Hypothalamus (tissue), 51 donors: ENCODE measurements at places on chromosomes 3 and 15.

DNA sequence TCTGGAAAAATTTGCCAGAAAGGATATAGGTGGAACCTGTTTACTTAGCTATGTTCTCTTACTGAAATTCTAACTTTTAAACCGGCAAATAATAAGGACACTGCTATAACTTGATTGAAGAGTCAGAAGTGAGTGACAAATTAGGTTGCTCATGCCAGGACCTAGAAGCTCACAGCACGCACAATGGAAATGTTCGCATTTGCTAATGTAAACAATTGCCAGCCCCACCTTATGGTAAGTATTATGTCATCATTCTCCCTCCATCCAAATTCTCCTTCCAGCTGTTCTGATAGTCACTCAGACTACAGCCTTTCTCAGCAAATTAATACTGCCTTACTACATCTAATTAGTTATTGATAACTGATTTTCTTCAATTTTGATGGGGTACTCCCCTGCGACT, 4.8 kb upstream of the STXBP5L start:
- DNase-seq: no peak

- DNase-seq: peak; percentile 16
These were observed 16.7 kb upstream of the WNT7A start for GRCh38 chr3:13896473-13897154.

DNA sequence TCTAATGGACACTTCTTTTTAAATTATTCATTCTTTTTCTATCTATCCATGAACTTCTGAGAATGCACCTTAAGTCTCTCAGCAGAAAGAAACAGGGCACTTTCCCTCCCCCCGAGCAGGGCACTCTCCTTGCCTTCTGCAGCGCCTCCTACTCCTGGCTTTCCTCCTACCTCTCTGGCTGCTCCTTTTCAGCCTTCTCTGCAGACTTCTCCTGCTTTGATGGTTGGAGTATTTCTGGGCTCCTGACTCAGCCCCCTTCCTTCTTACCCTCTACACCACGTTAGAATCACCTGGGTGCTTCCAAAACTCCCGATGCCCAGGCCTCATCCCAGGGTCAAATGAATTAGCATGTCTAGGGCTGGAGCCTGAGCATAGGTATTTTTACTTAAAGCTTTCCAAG, 3.4 kb downstream of the SCN5A start:
- no peak for DNase-seq

- no peak for DNase-seq
These were observed 165.4 kb downstream of the CFAP20DC start for GRCh38 chr3:58884453-58884852.

DNA sequence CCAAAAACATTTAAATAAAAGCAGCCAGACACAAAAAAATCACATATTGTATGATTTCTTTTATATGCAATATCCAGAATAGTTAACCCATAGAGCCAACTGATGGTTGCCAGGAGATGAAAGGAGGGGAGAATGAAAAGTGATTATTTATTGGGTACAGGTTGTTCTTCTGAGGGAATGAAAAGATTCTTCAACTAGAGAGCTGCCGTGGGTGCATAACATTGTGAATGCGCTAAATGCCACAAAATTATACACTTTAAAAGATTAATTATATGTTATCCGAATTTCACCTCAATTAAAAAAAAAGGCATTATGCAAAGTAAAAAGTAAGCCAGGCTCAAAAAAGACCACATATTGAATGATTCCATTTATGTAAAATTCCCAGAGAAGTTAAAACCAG, 36.1 kb downstream of the PRKAR2A start:
- DNase-seq: no peak

DNA sequence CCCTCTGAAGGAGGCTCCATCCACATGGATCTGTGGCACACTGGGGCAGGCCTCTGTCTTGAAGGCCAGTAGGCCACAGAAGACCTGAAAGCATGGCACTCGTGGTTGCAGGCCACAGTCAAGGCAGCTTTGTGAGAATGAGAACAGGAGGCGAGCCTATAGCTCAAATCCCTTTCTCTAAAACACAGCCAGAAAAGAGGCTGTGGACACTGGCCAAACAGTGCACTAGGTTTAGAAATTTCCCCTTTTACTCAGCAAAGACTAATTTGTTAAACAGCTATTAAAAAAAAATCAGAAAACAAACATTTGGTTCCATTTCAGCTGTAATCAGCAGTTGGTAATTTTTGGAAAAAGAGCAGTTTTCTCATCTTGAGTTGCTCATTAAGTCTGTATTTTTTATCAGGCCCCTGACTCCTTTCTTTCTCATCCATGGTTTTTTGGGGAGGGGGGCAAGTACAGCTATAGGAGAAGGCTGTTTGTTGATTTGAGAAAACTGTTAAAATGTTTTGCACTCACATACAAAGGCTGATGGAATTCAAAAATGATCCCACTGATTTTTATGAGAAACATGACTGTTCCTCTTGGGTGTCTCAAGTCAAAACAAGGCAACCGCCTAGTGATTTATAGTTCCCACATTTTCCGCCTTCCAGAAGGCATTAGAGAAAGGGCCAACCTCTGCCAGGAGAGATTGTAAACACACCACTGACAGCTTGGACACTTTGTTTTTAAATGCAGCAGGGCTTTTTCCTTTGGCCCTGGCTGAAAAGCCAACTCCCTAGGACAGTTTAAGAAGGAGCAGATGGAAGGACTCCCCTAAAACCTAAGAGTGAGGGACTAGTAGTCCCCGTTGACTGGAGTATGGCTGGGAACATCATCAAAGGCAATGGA, 28.1 kb downstream of the PARP16 start:
- no peak for DNase-seq

GRCh38 chr3:138936741-138937689, 9.9 kb downstream of the FOXL2 start:
- no peak for DNase-seq

- DNase-seq: no peak
These were observed 64.6 kb downstream of the CPN2 start for GRCh38 chr3:194286375-194287146.

DNA sequence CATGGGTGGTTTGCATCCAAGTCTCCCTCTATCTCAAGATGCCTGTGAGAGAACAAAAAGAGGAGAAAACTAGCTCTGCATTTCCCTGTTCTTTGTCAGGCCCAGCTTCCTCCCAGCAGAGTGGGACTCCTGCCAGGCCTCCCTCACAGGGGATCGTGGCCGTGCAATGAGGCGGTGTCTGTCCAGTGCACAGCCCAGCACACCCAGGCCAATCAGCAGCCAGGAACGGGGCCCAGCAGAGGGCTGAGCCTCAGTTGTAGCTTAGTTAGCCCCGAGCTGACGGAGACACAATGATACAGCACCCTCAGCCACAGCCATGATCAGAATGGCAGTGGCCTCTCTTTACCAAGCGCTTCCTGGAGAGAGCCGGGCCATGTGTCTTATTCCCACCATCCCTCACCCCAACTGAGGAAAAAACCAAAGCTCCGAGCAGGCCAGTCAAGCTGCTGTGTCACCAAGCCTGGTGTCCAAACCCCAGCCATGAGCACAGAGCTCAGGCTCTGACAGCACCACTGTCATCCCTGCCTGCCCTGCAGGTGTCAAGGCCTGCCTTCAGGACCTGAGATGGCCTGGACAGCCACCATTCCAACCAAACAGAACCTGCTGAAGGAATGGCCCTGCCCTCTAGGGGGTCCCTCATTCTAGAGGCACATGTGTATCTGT, 71.1 kb downstream of the DNAJB8 start:
- DNase-seq: peak; percentile 47

DNA sequence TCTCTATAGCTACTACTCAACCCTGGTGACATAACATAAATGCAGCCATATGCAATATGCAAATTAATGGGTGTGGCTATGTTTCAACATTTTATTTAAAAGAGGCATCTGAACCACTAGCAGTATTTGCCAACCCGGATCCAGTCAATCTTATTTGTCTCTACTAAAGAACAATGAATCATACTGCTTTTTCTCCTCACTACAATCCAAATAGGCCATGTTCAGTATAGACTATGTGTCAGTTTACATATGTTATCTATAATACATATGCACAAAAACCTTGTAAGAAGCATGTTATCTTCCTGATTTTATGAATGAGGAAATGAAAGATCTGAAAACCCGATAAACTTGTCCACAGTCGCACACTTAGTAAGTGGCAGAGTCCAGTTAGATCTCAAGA, 125.7 kb downstream of the STAG1 start:
- no peak for DNase-seq

- no peak for DNase-seq
These were observed 99.9 kb downstream of the APBA2 start for GRCh38 chr15:28985691-28986090.

GRCh38 chr15:31303726-31304648, 22.6 kb upstream of the KLF13 start:
- no peak for DNase-seq

- DNase-seq: no peak
These were observed 16.9 kb upstream of the FILIP1L start for GRCh38 chr3:100131241-100131640.

DNA sequence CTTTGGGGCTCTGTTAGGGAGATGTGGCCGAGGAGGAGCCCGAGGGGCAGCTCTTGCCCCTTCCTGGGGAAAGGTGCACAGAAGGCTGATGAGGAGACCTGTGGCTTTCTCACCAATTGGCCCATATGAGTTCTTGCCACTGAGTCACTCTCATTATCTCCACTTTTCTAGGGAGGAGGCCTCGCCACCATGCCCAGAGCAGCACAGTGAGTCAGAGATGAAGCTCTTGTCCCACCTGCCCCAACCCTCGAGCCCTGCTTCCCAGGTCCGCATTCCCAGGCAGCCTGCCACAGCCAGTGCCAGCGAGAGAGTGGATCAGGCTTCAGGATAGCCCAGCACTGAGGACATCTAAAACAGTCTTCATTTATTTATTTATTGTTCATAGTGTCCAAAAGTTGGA, 53.5 kb downstream of the AMOTL2 start:
- DNase-seq: no peak

- no peak for DNase-seq
These were observed 177.0 kb downstream of the CACNA2D3 start for GRCh38 chr3:54299169-54299935.

DNA sequence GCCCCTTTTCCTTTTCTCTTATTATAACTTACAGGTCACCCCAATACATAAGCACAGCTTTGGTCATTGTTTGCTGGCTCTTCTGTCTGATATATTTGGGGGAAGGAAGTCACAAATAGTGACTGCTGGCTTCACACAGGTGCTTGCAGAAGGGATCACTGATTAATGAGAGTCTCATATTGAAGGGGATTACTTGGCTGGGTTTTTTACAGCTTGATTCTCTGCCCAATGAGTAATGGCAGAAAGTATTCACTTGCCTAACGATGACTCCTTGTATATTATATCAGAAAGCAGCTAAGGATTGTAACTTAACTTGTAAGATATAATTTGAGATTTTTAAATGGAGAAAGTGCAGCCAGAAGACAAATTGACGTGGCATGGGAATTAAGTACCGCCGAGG, 119.3 kb upstream of the PFN2 start:
- DNase-seq: no peak

GRCh38 chr3:49716691-49717210, 2.7 kb downstream of the AMIGO3 start:
- DNase-seq: no peak

DNA sequence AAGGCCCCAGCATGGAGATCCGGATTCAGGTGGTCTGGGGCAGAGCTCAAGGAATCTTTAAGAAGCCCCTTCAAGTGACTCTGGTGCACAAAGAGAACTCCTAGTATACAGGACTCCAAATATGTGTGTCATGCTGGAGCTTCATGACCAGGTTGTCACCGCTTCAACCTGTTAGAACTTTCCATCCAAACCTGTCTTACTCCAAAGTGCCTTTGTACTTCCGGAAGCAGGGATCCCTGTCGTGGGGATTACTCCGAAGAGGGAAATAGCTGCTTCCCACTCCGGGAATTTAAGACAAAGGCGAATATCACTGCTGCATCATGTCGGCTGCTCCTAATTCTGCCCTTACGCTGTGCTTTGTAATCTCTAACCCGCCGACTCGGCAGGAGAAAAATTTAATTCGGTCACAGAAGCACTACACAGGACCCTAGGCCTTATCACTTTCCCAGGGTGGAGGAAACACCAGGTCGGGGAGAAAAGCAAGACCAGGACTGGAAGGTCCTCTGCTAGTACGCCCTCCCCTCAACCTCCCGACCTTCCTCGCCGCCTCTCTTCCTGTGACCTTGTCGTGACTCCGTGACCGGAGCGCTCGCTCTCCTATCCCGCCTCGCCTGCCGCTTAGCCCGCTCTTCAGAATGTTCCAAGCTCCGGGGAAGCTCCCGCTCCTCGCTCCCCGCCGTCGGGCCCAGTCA, 730 bp downstream of the HIGD1A start:
- no peak for DNase-seq

DNA sequence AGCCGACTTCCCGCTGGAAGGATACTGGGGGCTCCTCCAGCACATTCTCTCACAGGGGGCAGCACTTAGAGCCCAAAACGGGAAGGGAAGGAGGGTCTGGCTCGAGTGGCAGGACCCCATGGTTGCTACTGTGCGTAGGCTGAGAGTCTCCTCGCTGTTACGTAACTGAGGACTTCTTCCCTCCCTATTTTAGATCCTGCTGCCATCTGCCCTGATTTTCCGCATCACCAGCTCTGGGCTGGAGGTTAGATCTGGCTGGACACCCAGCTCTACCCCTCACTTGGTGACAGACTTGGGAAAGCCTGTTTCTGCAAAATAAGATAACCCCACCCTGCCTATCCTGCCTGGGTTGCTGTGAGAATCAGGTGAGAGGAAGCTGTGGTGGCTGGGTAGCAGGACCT, 47.7 kb downstream of the BDH1 start:
- no peak for DNase-seq

DNA sequence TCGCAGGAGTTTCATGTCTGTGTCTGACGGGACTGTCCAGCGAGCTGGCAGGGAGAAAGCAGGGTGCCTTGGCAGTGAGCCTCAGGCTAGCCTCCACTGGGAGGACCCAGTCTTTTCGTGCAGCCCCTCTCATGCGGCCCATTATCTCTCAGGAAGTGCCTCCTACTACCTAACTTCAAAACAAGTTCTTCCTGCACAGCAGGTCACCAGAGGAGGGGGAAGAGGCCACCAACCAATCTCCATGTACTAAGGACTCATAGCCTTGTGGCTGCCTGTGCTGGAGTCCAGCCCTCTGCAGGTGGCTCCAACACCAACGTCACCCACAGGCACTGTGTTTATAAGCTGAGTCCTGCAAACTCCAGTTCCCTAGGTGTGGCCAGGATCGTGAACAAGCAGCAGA, 4.8 kb downstream of the VIPR1 start:
- no peak for DNase-seq

- DNase-seq: no peak
These were observed 34.7 kb downstream of the SHC4 start for GRCh38 chr15:48928877-48929538.
